ENCODE measurements at places on chromosomes 3 and 15.

- DNase-seq, result no peak
These were observed 53.5 kb upstream of the PRTG start for GRCh38 chr15:55796321-55796965.

DNA sequence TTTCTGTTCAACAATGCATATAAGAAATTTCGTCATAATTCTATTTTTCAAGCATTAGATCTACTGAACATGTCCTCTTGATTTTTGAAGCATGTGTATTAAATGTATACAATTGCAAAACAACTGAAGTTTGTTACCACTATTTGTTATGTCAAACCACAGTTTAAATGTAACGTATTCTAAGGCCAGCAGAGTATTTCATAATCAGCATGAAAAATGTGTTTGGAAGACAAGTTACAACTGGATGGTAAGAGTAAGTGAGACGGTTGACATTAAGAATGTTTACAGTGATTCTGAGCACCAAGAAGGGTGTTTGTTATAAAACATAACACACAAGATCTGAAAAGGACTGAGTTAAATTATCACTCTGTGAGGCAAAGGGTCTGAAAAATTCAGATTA is 738.4 kb downstream of the PLOD2 start:
- no peak for DNase-seq

GRCh38 chr3:24968036-24968435 is 460.0 kb upstream of the RARB start:
- no peak for DNase-seq

GRCh38 chr15:98966091-98966787 is 41.4 kb downstream of the PGPEP1L start:
- no peak for DNase-seq

GRCh38 chr15:60611592-60612346 is 132.8 kb upstream of the ICE2 start:
- DNase-seq, result no peak

- no peak for DNase-seq
These were observed 13.6 kb downstream of the SCN11A start for GRCh38 chr3:39038165-39038564.

- DNase-seq, result no peak
These were observed 66.0 kb downstream of the DCLK3 start for GRCh38 chr3:36698314-36698713.

DNA sequence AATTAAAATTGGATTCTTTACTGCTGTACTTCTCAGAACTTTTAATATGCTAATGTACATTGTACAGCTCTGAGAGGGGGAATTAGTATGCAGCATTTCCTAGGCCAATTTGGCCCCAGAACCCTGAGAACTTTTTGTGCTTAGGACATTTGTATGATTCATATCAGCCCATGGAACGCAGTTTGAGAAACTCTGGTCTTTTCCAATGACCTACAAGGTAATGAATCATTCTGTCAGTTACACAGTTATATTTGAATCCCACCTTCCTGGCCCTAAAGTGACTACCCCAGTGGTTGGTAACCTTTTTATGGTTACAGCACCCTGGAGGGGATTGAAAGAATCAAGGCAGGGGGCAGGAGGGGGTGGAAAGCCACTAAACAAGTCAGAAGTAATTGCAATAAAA is 25.6 kb upstream of the KBTBD12 start:
- no peak for DNase-seq
